LoVo (cell line): ENCODE measurements at places on chromosomes 2 and 18.

DNA sequence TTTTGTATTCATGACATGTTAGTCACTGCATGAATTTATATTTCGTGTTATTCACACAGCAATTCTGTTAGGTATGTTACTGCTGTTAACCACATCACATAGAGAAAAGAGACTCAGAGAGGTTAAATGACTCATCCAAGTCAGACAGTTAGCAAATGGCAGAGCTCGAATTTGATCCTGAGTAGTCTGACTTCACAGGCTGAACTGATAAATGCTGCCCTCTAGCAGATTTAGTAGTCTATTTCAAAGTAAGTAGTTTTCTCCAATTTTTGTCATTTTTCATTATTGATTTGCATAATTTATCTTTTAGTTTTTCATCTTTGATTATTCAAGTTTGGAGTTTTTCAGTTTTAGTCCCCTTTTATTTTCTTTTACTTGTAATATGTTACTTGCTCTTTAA is 58.3 kb downstream of the WDR7 start:
- peak; percentile 51 for DNase-seq

- peak; percentile 25 for DNase-seq
These were observed 37.6 kb upstream of the MSTN start for GRCh38 chr2:190099890-190100697.

GRCh38 chr2:80548469-80548868 is 243.9 kb upstream of the LRRTM1 start:
- DNase-seq = no peak

DNA sequence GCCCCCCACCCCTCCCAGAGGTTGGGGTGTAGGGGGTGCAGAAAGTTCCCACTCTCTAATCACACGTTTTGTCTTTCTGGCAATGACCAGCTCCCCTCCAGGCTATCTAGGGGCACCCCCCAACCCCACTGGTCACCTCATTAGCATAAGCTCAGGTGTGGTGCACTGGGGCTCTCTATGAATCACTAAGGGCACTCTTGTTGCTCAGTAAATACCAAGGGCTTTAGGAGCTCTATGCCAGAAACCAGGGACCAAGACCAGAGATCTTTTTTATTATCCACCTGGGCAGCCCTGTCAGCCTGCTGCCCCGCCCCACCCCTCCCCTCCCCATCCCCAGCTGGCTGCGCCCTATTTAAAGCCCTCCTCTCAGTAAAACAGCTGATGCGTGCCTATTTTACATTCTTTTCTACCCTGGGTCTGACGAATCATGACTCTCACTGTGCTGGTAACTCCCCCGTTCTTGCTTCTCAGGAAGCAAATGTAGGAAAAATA is 24.3 kb downstream of the NCK2 start:
- DNase-seq = no peak

- DNase-seq = no peak
These were observed 48.0 kb downstream of the NAT8 start for GRCh38 chr2:73594251-73594650.

- no peak for DNase-seq
These were observed 193.4 kb downstream of the PARD3B start for GRCh38 chr2:204738721-204739120.

DNA sequence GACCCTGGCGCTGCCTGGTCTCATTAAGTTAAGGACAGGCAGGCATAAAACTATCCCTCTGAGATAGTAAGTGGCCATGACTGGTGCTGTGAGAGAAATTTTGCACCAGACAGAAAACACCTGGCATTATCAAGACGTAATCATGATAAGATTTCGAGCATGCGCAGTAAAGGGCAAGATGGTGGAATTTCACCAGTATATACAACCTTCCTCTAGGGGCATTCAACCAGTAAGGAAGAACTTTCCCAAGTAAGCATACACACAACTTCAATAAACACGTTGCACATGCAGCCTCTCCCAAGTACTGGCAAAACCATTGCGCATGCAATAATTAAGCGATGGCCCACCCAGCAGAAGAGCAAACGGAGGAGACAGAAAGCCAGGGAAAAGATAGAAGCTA is 1376.4 kb upstream of the CRIM1 start:
- DNase-seq = no peak
